ENCODE measurements at places on chromosomes 11 and 22. TPM values are rescaled to one million over a fixed set of nuclear protein-coding genes. Genes with fewer than 3 reads are reported as not detected.

MAJIN gene
- polyA plus RNA-seq: not detected

CLTCL1 gene
- 17.0 TPM for polyA plus RNA-seq

PNPLA5 gene
- not detected for polyA plus RNA-seq

DNA sequence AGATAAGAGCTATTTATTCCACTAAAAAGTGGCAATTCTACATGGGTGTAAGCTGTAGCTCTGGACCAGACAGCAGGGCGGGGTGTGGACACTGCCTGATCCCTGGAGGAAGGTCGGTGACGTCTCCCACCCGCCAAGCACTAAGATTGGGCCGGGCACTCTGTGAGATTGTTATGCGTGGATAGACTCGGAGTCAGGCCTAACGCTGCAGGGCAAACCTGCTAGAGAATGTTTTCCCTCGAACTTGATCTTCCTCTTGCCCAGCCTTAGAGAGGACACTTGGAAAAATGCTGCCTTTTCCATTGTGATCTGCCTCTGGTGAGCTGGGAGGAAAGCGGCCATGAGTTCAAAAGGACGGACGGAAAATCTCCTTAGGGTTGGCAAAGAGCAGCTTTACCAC, 1273.4 kb downstream of the TBC1D22A start:
- H3K27me3 ChIP-seq: no peaks in the 10 kb centered on the region
- DNase-seq: no peak
- H3K36me3 ChIP-seq: no peaks in the 10 kb centered on the region
- no peak overlapping the region for H3K27ac ChIP-seq

GRCh38 chr22:46090631-46091201, 59.6 kb upstream of the PPARA start:
- DNase-seq: no peak
- no peak overlapping the region for H3K4me3 ChIP-seq
- H3K27me3 ChIP-seq: no peaks in the 10 kb centered on the region
- H3K36me3 ChIP-seq: peaks cover 69% of the 10 kb centered on the region
- H3K4me1 ChIP-seq: no peaks in the 10 kb centered on the region
- no peak overlapping the region for H3K27ac ChIP-seq

MTFP1 gene
- 10.8 TPM for polyA plus RNA-seq

OVOL1 gene
- not detected for polyA plus RNA-seq

DNA sequence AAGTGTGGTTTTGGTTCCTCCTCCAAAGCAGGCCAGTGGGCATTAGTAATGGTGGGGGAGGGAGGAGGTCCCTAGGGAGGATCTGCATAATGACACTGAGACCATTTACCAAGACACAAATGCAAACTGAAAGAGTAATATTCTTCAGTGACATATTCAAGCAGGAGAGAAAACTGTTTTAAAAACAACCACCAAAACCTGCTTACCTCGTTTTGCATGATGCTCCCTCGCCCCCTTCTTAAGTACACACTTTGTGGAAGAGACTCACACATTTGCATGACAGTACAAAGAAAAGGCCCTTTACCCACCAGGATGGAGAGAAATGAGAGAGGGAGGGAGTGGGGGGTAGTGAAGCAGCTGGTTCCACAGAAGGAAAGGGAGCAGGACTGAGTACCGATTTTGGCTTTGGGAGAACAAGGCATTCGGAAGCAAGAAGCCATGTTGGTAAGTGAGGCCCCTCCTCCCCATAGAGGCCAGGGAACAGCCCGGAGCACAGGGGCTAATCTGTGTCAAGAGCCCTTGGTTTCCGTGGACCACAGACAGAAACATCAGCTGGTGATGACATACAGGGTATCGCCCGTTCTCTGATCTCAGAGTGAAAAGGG, 13.0 kb upstream of the OPCML start:
- H3K36me3 ChIP-seq: no peaks in the 10 kb centered on the region
- DNase-seq: no peak
- no peak overlapping the region for H3K27ac ChIP-seq
- no peak overlapping the region for H3K4me3 ChIP-seq
- H3K4me1 ChIP-seq: no peaks in the 10 kb centered on the region
- no peaks in the 10 kb centered on the region for H3K27me3 ChIP-seq

GRCh38 chr11:102794382-102794781, 3.6 kb downstream of the MMP1 start:
- no peak overlapping the region for H3K4me3 ChIP-seq
- DNase-seq: no peak
- no peaks in the 10 kb centered on the region for H3K4me1 ChIP-seq
- peaks cover 3% of the 10 kb centered on the region for H3K27me3 ChIP-seq
- H3K36me3 ChIP-seq: no peaks in the 10 kb centered on the region

APOL3 gene
- polyA plus RNA-seq: 101 TPM

SLC37A2 gene
- polyA plus RNA-seq: 81.5 TPM

GRCh38 chr11:86537541-86538222, 134.7 kb downstream of the ME3 start:
- no peaks in the 10 kb centered on the region for H3K4me1 ChIP-seq
- H3K36me3 ChIP-seq: no peaks in the 10 kb centered on the region
- no peak overlapping the region for H3K27ac ChIP-seq
- no peak overlapping the region for H3K4me3 ChIP-seq

OR51B4 gene
- polyA plus RNA-seq: not detected

- peaks cover 66% of the 10 kb centered on the region for H3K36me3 ChIP-seq
- H3K4me1 ChIP-seq: no peaks in the 10 kb centered on the region
- H3K27ac ChIP-seq: no peak overlapping the region
- H3K4me3 ChIP-seq: no peak overlapping the region
- H3K27me3 ChIP-seq: no peaks in the 10 kb centered on the region
Observed at GRCh38 chr11:2669634-2670469, 29.9 kb downstream of the KCNQ1OT1 start.

DNA sequence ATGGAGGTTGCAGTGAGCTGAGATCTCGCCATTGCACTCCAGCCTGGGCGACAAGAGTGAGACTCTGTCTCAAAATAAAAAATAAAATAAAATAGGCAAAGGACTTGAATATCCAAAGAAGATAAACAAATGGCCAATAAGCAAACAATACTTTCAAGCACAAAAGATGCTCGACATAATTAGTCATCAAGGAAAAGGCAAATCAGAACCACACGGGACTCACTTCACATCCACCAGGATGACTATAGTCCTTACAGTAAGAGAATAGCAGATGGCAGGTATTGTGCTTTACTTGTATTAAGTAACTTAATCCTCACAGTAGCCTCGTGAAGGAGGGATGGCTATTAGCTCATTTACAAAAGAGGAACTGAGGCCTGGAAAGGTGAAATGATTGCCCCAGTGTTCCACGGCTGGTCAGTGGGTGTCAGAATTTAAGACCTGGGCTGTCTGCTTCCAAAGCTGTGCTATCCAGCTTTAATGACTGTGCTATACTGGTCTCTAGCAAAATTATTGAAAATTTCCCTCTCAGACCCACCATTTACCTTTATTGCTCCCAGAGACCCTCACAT, 40.2 kb upstream of the RBFOX2 start:
- peaks cover 21% of the 10 kb centered on the region for H3K27me3 ChIP-seq
- no peak for DNase-seq
- peaks cover 12% of the 10 kb centered on the region for H3K4me1 ChIP-seq
- H3K4me3 ChIP-seq: no peak overlapping the region

DMC1 gene
- polyA plus RNA-seq: not detected

DRICH1 gene
- not detected for polyA plus RNA-seq

DNA sequence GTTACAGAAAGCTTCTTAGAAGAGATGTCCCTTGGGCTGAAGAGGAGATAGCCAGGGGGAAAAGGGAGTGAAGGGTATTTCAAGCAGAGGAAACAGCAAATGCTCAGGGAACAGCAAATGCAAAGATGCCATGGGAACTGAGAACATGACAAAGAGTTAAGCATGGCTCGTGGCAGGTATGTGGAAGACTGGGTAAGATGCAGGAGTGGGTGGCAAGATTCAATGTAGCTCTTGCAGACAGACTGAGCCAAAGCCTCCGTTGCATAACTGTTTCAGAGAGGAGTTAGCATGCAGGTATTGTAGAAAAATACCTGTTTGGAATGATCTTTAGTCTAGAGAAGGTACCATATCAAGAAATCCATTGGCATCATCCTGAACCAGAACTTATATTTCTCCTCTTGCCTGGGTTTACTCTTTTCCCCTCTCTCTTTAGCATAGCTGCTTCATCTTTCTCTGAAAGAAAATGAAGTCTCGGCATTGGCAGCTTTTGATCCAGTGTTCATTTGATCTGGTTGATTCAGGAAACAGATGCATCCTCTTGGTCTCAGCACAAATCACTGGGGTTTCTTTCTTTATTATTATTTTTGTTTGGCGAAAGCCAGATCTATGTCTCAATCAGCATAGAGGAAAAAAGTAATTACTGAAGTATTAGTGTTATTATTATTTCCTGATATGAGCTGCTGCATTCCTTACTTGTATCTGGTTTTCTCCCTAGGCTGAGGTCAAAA, 41.7 kb upstream of the NUP160 start:
- DNase-seq: no peak
- H3K36me3 ChIP-seq: no peaks in the 10 kb centered on the region
- H3K4me3 ChIP-seq: no peak overlapping the region
- no peaks in the 10 kb centered on the region for H3K4me1 ChIP-seq

GRCh38 chr11:106177311-106177710, 99.8 kb downstream of the AASDHPPT start:
- H3K4me1 ChIP-seq: no peaks in the 10 kb centered on the region
- H3K27ac ChIP-seq: no peak overlapping the region
- H3K36me3 ChIP-seq: no peaks in the 10 kb centered on the region
- no peaks in the 10 kb centered on the region for H3K27me3 ChIP-seq
- no peak overlapping the region for H3K4me3 ChIP-seq
- no peak for DNase-seq

NAALADL1 gene
- polyA plus RNA-seq: 20.1 TPM

DNA sequence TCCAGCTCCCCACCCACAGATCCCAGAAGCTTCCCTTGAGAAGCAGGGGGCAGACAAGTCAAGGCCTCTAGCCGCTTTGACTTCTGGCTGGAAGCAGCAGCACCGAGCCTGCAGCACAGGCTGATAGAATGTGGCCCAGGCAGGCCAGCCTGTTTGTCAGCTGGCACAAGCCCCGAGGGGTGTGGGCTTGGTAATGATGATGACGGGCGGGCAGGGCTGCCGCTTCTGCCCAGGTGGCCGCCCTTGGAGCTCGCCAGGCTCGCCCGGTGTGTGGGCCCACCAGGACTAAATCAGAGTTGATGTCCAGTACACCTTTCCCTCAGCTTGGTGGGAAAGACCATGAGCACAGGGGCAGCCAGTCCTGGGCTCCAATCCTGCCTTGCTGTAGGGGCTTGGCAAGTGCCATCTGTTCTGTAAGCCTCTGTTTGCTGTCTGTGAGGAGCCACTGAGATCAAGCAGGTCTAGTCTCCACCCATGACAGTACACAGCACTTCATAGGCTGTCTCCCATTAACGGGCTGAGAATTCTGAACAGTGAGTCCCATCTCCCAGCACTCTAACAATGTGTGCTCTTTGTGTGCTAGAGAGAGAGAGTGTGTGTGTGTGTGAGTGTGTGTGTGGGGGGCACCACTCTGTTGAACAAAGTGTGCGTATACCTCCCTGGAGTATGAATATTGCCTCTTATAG, 26.8 kb downstream of the MICAL2 start:
- H3K27me3 ChIP-seq: no peaks in the 10 kb centered on the region
- H3K27ac ChIP-seq: no peak overlapping the region
- DNase-seq: no peak
- no peak overlapping the region for H3K4me3 ChIP-seq

DNA sequence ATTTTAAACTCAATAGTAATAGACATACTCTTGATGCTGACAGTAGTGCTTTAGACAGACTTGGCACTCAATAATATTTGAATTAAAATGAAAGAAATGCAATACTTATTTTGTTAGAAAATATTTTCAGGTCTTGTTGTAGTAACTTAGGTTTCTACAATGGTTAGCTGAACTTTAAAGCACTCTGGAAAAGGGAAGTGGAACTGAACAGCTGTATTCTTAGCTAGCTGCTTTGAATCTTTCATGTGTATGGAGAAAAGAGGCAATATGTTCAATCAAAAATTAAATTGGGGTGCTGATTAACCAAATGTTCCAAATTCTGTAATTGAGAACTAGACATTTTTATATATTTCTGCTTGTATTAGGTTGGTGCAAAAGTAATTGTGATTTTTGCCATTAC, 517.9 kb upstream of the RAG2 start:
- H3K4me3 ChIP-seq: no peak overlapping the region
- DNase-seq: no peak
- no peaks in the 10 kb centered on the region for H3K27me3 ChIP-seq
- no peaks in the 10 kb centered on the region for H3K36me3 ChIP-seq

DNA sequence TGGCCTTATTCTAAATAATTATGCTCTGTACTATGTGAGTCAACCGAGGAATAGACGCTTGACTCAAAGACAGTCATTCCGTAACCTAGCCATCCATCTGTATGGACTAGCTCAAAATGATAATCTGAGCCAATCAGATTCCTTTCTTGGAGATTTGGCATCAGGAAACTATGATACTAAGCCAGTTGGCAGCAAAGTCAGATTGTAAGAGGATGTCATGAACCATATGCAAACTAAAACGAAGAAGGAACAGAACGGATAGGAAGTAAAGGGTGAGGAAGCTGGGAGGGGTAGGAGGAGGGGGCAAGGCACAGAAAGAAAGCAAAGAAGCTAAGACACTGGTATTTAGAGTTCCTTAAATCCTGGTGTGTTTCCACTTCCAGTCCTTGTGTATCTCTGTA, 10.7 kb upstream of the SESN3 start:
- DNase-seq: peak; percentile 40
- peak overlapping the region; percentile 2 for H3K4me3 ChIP-seq
- no peaks in the 10 kb centered on the region for H3K36me3 ChIP-seq
- H3K27me3 ChIP-seq: no peaks in the 10 kb centered on the region

GRCh38 chr11:42234451-42234951, 775.0 kb upstream of the LRRC4C start:
- no peaks in the 10 kb centered on the region for H3K27me3 ChIP-seq
- H3K36me3 ChIP-seq: no peaks in the 10 kb centered on the region
- H3K4me3 ChIP-seq: no peak overlapping the region
- no peak for DNase-seq
- no peak overlapping the region for H3K27ac ChIP-seq
- no peaks in the 10 kb centered on the region for H3K4me1 ChIP-seq

PAX6 gene
- polyA plus RNA-seq: not detected

DNAJB7 gene
- polyA plus RNA-seq: not detected

DNA sequence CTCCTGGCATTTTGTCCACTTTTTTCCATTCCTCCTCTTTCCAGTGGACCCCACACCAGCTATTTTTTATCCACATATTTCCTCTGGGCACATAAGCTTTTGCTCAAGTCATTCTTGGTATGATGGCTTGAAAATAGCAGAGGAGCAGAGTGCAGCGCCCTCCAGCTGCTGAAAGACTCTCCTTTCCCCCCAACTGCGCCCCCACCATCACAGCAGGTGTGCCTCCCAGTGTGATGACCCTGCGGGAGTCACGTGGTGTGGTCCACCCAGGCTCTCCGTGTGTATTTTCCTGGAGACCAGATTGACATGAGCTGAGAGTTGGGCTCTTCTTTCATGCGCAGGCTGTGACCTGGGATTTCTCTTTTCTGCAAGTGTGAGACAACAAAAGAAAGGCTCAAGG, 1241.6 kb downstream of the TBC1D22A start:
- H3K4me3 ChIP-seq: no peak overlapping the region
- no peaks in the 10 kb centered on the region for H3K27me3 ChIP-seq
- no peaks in the 10 kb centered on the region for H3K4me1 ChIP-seq
- no peak for DNase-seq
- H3K27ac ChIP-seq: no peak overlapping the region
- no peaks in the 10 kb centered on the region for H3K36me3 ChIP-seq

GRCh38 chr11:39542460-39542859, 1917.0 kb downstream of the LRRC4C start:
- no peaks in the 10 kb centered on the region for H3K27me3 ChIP-seq
- no peak for DNase-seq
- H3K4me1 ChIP-seq: no peaks in the 10 kb centered on the region
- H3K27ac ChIP-seq: no peak overlapping the region
- H3K36me3 ChIP-seq: no peaks in the 10 kb centered on the region
